ENCODE measurements at places on chromosomes 13 and 19.

GRCh38 chr19:35392742-35393715 lies 22.2 kb downstream of the GPR42 start:
- DNase-seq, result no peak

- DNase-seq, result peak; percentile 55
These were observed 16.1 kb downstream of the ZFR2 start for GRCh38 chr19:3852614-3853254.

GRCh38 chr13:98664924-98665637 lies 87.4 kb downstream of the SLC15A1 start:
- no peak for DNase-seq

DNA sequence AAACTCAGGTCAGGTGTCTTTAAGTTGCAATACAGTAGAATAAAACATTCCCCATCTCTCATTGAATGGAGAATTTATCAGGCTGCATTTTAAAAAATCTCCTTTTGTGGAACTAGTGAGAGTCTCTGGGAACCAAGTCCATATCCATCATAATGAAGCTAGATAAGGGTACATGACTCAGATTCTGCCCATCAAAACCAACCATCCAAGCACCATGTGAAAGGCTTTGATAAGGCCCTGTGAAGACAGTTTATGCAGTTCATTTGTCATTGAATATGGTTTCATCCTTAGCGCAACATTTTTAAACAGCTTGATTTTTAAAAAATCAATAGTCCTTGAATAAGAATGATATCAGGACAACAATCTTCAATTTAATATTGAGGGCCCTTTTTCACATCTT lies 56.3 kb upstream of the DIAPH3 start:
- no peak for DNase-seq

DNA sequence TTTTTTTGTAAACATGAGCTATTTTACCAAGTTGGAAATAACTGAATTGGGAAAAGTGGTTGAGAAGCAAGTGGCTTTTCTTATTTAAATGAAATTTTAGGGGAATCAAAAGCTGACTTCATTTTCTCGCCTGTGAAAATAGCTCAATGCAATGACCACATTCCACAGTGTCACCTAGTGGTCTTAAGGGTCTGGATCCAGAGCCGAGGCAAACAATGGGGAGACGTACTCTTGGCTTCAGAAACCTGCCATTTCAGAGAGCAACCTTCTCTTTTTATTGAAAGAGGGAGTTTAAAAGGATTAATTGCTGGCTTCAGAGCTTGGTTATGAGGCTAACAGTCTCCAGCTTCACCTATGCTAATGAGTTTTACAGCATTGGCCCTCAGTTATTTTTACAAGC lies 39.7 kb upstream of the RXFP2 start:
- no peak for DNase-seq

GRCh38 chr13:104984296-104984818 lies 1551.1 kb downstream of the EFNB2 start:
- peak; percentile 76 for DNase-seq

All from hematopoietic multipotent progenitor cell (in vitro differentiated cells).